ENCODE measurements at places on chromosomes 16 and 17.

- DNase-seq, result no peak
Measured at GRCh38 chr16:27254262-27254811, 14.2 kb downstream of the NSMCE1 start.

- no peak for DNase-seq
Measured at GRCh38 chr16:69834807-69835466, 72.8 kb downstream of the WWP2 start.

DNA sequence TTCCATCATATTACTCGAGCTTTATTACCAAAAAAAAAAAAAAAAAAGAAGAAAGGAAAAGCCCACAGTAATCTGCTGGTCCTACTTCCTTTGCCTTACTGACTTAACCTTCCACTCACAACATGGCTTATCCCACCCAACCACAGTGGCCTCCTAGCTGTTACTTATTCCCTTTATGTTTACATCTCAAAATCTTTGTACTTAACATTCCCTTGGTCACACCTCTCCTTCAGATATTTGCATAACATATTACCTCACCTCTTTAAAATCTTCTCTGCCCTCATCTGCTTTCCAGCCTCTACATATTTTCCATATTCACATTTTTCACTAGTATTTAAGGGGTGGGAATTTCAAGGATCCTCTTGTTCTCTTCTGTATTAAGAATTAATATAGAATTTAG, 327.0 kb upstream of the TBX2 start:
- DNase-seq, result no peak

- DNase-seq, result no peak
Measured at GRCh38 chr17:45243750-45244149, 18.1 kb downstream of the SPATA32 start.

DNA sequence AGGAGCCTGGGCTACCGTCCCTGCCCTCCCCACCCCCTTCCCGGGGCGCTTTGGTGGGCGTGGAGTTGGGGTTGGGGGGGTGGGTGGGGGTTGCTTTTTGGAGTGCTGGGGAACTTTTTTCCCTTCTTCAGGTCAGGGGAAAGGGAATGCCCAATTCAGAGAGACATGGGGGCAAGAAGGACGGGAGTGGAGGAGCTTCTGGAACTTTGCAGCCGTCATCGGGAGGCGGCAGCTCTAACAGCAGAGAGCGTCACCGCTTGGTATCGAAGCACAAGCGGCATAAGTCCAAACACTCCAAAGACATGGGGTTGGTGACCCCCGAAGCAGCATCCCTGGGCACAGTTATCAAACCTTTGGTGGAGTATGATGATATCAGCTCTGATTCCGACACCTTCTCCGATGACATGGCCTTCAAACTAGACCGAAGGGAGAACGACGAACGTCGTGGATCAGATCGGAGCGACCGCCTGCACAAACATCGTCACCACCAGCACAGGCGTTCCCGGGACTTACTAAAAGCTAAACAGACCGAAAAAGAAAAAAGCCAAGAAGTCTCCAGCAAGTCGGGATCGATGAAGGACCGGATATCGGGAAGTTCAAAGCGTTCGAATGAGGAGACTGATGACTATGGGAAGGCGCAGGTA, 762 bp downstream of the CDK12 start:
- no peak for DNase-seq

DNA sequence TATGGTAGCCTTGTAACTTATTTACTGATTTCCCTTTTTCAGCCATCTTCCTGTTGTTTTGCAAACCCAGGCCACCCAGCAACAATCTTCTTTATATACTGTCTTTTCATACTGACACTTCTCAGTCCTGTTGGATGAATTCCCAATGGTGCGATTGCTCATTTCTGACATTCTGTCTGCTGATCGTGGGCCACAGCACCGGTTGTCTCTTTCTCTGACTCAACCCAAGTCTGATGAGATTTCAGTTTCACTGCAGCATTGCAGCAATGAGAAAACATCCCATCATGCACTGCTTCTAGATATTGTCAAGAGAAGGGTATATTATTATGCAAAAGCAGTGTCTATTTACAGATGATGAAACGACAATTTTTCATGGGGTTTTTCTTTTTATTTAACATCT, 349.2 kb upstream of the HSBP1 start:
- DNase-seq, result no peak

DNA sequence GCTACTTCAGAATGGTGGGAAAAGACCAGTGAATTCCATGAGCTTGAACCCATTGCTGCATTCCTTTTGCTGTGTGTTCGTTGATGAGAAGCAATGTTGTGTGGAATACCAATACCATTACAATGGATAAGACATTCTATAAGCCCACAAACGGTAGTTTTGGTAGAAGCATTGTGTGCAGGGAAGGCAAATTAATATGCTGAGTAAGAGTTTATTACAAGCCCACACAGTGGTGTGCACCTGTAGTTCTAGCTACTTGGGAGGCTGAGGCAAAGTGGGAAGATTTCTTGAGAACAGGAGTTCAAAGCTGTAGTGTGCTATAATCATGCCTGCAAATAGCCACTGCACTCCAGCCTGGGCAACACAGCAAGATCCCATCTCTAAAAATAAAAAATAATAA, 19.9 kb upstream of the TENT4B start:
- no peak for DNase-seq

DNA sequence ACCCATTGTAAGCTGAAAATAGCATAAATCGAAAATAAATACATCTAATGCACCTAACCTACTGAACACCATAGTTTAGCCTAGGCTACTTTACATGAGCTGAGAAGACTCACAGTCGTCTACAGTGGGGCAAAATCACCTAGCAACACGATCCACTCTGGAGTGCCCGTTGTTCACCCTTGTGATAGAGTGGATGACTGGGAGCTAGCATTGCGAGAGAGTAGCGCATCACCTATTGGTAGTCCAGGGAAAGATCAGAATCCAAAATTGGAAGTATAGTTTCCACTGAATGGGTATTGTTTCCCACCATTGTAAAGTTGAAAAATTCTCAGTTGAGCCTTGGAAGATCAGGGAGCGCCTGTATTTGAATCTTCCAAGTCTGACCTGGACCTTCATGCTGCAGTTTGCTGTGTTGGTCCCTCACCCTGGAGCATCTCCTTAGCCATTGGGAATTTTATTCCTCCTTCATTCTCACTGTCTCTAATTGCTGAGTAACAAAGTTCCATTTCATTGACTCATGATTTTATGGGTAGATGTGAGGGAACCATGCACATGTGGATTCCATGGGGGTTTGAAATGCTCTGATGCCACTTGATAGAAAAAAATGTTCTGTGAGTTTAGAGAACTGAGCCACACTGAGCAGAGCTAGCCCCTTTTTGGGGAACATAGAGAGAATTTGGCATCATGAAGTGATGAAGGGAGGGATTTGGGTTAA, 19.6 kb downstream of the AKAP1 start:
- DNase-seq, result no peak

- no peak for DNase-seq
Measured at GRCh38 chr17:56798916-56799315, 34.8 kb downstream of the C17orf67 start.

DNA sequence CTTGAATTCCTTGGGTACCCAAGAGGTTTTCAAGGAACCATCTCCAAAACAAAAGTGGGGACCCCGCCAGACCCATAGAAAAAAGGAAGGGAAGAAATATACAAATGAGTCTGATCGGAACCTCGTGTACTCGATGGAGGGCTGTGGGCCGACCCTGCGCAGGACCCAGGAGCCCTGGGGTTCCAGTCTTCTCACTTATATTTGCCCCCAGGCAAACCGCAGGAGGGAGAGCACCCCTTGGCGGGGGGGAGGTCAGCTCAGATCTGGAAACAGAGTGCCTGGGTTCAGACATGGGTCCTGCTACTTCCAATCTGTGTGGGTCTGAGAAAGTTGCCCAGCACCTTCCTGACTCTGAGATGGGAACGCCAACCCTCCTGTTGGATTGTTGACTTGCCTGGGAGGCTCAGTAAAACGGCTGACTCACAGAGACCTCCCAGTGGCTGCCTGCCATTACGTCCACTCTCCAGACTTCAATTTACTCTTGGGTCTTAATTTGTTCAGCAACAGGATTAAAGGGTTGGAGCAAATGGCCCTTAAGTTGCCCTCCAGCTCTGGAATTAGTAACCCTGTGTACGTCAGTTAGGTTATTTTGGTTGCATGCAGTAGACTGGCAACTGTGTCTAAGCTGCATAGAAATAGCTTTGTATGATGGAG, 24.9 kb upstream of the CACNG4 start:
- no peak for DNase-seq

- no peak for DNase-seq
Measured at GRCh38 chr16:12419151-12419550, 384.5 kb downstream of the CPPED1 start.

- DNase-seq, result no peak
Measured at GRCh38 chr16:21159281-21159951, 942 bp downstream of the LDAF1 start.

GRCh38 chr16:96935-97381, 18.9 kb downstream of the MPG start:
- DNase-seq, result peak; percentile 45

GRCh38 chr17:38448208-38448771, 20.0 kb downstream of the ARHGAP23 start:
- DNase-seq, result no peak

DNA sequence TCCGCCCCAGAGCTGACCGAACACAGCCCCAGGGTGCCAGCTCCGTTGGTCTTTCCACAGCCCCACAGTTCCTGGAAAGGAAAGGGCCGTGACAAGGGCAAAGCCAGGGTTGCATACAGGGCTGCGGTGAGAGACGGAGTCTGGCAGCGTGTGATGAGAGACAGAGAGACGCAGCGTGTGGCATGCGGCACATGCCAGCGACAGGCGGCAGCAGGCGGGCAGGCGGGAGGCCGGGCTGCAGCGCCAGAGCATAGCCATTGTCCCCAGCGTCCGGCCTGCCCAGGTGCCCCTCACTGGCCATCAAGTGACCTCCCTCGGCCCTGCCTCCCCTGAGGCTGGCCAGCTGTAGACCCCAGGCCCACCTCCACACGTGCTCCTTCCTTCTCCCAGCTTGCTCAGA, 8.6 kb downstream of the RTN4RL1 start:
- no peak for DNase-seq

- DNase-seq, result no peak
Measured at GRCh38 chr16:31455601-31456314, 3.5 kb upstream of the ARMC5 start.

GRCh38 chr17:45314741-45315647, 1.8 kb downstream of the MAP3K14 start:
- DNase-seq, result no peak

DNA sequence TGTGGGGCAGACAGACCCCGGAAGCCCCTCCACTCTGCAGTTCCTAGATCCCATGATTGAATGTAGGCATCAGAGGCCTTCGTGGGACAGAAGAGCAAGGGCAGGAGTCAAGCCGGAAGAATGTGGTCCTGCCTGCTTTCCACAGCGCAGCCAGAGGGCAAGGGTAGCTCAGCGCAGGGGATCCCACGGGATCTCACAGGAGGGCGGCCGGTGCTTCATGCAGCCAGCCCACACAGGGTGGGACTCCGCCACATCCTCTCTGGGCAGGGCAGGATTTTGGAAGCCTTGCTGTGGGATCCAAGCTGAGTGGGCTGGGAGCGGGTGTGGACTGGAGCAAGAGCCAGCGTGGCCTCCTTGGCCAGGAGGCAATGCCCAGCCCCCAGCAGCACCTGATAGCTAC, 13.0 kb downstream of the KATNB1 start:
- DNase-seq, result no peak

- DNase-seq, result no peak
Measured at GRCh38 chr17:82051776-82052637, at the start of the genes GPS1 and RFNG. Gene GPS1 (plus strand): TSS chr17:82051898. CDS start chr17:82051932, 34 bp downstream. Gene RFNG (minus strand): TSS chr17:82051811. CDS start chr17:82051766, 45 bp downstream.

- DNase-seq, result no peak
Measured at GRCh38 chr17:1606352-1606985, 22.2 kb downstream of the SLC43A2 start.

- DNase-seq, result no peak
Measured at GRCh38 chr17:6491071-6491700, 46.9 kb downstream of the PIMREG start.

DNA sequence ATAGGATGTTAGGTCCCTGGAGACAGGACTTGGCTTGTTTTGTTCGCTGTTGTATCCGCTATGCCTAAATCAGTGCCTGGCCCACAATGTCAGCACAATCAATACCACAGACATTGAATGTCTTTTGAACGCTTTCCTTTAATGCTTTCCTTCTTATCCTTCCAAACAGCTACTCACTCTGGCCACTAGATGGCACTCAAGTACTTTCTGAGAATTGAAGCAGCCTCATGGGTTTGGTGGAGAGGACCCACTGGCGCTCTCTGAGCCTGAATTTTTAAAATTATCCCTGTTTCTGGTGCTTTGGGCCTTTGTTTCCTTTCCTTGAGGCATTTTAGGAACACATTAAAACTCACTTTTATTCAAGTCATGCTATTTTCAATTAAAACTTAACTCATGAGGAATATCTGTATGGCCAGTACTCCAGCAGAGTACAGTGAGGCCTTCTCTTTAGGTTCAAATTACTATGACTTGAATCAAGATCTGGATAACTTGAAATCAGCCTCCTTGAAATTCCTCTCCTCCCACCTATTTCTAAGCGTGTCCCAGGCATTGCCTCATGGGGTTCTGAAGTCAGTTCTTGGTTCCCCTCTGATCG, 3.2 kb upstream of the NLRP1 start:
- DNase-seq, result peak; percentile 1

GRCh38 chr17:74742153-74742515, 5.1 kb downstream of the RAB37 start:
- DNase-seq, result no peak

- DNase-seq, result no peak
Measured at GRCh38 chr17:9226794-9227135, 205.5 kb downstream of the NTN1 start.

DNA sequence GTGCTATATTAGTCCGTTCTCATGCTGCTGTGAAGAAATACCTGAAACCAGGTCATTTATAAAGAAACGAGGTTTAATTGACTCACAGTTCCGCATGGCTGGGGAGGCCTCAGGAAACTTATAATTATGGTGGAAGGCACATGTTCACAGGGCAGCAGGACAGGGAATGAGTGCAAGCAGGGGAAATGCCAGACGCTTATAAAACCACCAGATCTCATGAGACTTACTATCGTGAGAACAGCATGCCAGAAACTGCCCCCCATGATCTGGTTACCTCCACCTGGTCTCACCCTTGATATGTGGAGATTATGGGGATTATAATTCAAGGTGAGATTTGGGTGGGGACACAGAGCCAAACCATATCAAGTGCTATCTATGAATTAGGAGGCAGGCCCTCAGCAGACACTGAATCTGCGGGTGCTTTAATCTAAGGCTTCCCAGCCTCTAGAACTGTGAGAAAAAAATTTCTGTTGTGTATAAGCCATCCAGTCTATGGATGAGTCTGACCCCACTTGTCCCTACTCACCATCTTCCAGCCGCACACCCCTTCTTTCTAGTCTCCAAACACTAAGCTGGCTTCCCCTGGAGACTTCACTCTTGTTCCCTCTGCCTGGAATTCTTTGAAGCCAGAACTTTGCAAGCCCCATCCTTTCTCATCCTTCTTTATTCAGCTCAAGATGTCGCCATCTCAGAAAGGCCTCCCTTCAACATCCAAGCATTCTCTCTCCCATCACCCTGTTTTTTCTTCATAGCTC, 772 bp upstream of the NUP93 start:
- DNase-seq, result peak; percentile 1
